M059J (cell line): ENCODE measurements at places on chromosomes 5 and 9.

DNA sequence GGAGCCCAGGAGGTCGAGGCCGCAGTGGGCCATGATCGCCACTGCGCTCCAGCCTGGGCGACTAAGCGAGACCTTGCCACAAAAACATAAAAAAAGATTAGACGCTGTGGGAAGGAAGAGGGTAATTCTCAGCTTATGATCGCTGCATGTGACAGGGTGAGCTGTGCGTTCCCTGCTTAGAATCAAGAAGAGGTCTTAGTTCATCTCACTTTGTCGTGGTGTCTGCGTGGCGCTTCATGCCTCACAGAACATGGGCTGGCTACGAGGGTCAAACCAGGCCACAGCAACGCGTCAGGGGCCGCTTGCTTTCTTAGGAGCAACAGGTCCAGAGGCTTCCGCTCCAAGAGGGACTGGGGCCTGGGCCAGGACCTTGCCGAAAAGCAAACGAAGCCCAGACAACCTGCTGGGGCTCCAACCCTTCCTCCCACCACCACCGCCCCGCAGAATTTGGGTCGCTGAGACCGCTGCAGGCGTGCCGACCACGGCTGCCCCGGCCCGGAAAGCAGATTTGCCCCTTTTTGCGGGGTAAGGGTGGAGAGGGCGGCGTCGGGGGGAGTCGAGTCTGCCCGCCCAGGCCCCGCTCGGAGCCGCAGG is 10.0 kb upstream of the GRIN1 start:
- no peak for DNase-seq

GRCh38 chr5:55934115-55934613 is 60.6 kb downstream of the IL6ST start:
- DNase-seq: peak; percentile 8

- DNase-seq: no peak
These were observed 82.8 kb downstream of the GTF3C4 start for GRCh38 chr9:132752877-132753592.

DNA sequence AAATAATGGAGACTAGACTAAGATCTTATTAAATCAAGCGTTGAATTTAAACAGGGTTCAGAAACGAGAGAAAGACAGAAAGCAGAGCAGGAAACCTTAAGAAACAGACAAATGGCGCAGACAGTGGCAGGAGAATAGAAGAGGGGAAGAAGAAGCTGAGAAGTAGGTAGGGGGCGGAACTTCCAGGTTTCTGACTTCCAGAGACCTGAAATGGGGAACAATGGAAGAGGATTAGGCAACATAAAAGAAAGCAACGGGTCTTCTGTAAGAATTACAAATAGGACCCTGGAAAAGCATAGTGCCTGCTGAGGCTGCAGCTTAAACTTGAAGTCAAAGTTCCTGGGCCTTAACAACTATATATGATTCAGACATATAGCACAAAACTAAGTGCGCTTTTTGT is 101.7 kb downstream of the BNC2 start:
- DNase-seq: no peak
